ENCODE measurements at places on chromosomes 3 and 15.

GRCh38 chr3:30638685-30639412, 32.4 kb downstream of the TGFBR2 start:
- no peak for DNase-seq

DNA sequence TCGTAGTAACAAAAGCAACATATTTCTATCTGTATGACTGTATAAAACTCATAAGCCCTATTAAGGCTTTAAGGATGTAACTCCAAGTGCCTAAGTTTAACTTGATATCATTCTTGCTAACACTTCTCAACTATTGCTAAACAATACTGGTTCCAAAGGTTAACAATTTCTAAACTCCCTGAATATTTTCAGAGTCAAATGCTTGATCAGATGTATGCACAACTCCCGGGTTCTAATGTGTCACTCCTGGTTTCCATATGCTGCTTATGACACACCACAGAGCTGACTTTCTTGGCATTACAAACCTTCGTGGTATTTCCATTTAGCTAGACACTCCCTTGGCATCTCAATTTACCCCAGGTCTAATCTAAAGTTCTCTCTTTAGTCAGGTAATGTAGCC, 26.3 kb downstream of the DZIP1L start:
- DNase-seq = peak; percentile 14

DNA sequence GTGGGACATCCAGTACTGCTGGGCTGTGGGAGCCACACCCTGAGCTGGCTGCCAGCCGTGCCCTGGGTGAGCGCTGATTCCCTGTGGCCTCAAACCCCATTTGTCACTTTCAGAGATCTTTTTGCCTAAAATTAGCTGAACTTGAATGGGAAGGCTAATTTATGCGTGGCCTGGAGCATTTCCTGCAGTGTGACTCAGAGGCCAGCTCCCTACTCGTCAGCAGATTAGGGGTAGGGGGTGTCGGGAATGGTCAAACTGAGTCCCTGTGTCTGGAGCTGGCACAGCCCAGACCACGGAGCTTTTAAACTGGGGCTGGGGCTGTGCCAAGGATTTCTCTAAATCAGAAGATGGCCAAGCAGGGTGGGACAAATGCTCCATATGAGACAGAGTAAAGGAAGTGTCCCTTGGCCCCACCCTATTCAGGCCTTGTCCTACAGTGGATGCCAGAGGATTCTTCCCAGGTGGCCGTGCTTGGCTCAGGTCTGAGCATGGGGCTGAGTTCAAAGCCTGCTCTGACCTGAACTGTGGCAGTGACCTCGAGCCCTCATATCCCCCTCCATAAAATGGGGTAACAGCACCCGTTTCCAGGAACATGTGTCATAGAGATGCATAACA, 59.7 kb downstream of the ATP2B2 start:
- DNase-seq = peak; percentile 52

GRCh38 chr15:101526442-101526841, 36.9 kb upstream of the PCSK6 start:
- DNase-seq = no peak
